ENCODE measurements at places on chromosomes 3 and 15.

DNA sequence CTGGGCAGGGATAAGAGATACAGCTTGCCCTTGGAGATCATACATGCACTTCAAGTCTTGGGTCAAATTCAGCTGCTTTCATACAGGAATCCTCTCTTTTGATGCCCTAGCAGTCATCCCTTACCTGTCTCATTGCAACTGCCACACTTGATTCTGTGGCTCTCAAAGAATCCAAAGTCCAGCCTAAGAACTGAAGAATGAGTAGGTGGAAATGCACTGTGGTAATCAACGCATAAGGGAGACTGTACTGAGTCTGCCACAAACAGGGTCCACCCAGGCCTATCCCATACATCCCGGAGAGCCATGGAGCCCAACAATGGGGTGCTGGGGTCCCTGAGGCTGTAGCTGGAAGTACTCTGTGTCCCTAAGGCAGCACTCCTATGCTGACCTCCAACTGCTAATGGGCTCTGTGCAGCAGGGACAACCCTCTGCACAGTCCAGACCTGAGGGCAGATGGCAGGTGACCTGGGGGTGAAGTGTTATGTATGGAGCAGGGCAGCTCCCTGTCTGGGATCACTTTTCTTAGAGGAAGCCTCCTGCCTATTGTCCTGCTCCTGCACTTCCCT, 1.7 kb upstream of the VPS18 start:
- no peak for DNase-seq

DNA sequence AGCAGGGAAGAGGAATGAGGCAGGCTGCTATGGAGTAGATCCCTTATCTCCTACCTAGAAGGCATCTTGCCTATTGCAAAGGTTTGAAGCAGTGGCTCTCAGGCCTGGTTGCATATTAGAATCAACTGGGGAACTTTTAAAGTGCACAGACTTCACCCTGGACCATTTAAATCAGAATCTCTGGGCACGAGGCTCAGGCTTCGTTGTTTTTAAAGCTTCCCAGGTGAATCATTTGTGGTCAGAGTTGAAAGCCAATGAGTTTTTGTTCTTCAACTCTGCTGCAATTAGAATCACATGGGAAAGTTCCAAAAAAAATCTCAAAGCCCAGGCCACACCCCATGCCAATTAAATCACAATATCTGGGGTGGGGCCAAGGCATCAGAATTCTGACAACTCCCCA, 773.1 kb downstream of the AGBL1 start:
- no peak for DNase-seq

- no peak for DNase-seq
These were observed 145.5 kb upstream of the PFN2 start for GRCh38 chr3:150116196-150116595.

- DNase-seq: no peak
These were observed 410 bp downstream of the PRR23E start for GRCh38 chr3:127193341-127193740.

- DNase-seq: no peak
These were observed 130.7 kb upstream of the UBE2E1 start for GRCh38 chr3:23675010-23675409.

DNA sequence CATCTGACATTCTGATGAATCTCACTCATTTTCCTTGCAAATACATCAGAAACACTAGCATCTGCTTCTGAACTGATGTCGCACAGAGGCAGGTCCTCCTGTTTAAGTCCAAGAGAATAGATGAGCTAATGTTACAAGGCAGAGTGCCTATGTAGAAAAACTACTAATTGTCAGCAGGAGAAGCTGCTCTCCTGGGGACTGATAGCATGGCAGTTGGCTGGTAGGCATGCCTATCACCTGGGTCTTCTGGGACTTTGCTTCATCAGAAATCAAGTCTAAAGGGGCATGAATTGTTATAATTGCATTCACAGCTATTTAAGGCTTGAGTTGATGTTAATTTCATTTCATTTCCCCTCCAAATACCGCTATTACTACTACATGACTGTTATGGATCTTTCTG, 457.2 kb downstream of the RAP2B start:
- DNase-seq: no peak
